NT2/D1 (cell line): ENCODE measurements at places on chromosomes 4 and X.

DNA sequence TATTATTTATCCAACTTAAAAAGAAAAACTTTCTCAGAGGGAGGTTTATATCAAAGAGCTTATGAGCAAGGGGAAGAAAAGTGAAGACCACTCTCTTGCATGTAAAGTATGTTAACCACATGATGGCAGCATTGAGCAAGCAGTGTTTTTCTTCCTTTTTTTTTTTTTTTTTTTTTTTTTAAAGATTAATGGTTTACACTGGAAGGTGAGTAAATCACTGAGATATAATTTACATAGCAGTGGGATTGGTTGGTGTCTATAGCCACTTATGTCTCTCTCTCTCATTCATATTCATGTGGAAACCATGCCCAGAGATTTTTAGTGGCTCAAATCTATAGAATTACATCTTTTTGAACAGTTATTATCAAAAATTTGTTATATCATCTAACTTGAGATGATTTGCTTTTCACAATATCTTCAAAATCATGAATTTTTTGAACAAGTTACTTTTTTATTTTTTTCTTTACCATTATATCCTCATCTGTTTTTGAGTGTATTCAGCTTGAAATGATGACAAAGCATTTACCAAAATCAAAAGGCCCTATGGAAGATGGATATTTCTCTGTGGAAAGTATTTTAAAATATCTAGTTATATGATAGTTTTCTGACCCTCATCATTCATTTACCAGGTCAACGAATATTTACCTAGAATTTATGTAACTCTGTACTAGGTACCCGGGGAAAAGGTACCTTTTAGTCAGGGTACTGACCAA is 31.6 kb downstream of the MTHFD2L start:
- DNase-seq: peak; percentile 13

GRCh38 chr4:47838445-47838844 is 578 bp upstream of the CORIN start:
- no peak for DNase-seq

- DNase-seq: no peak
Observed at GRCh38 chrX:47176101-47176740, 17.4 kb upstream of the UBA1 start.

- DNase-seq: no peak
Observed at GRCh38 chrX:120732879-120733278, 103.0 kb upstream of the C1GALT1C1 start.
